ENCODE measurements at places on chromosomes 7 and 10.
A peak's percentile ranks its signal among the peaks of the same experiment; 100 is the strongest.

DNA sequence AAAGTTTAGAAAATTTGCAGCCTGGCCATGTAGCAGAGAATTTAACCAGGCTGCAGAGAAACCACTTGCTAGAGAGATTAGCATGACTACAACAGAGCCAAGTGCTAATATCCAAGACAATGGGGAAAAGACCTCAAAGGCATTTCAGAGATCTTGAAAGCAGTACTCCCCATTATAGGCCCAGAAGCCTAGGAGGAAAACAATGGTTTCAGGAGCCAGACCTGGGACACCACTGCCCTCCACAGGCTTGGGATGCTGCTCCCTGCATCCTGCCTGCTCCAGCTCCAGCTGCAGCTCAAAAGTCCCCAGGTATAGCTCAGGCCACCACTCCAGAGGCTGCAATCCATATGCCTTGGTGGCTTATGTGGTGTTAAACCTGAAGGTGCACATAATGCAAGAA lies 101.5 kb upstream of the TMEM72 start:
- DNase-seq: no peak

DNA sequence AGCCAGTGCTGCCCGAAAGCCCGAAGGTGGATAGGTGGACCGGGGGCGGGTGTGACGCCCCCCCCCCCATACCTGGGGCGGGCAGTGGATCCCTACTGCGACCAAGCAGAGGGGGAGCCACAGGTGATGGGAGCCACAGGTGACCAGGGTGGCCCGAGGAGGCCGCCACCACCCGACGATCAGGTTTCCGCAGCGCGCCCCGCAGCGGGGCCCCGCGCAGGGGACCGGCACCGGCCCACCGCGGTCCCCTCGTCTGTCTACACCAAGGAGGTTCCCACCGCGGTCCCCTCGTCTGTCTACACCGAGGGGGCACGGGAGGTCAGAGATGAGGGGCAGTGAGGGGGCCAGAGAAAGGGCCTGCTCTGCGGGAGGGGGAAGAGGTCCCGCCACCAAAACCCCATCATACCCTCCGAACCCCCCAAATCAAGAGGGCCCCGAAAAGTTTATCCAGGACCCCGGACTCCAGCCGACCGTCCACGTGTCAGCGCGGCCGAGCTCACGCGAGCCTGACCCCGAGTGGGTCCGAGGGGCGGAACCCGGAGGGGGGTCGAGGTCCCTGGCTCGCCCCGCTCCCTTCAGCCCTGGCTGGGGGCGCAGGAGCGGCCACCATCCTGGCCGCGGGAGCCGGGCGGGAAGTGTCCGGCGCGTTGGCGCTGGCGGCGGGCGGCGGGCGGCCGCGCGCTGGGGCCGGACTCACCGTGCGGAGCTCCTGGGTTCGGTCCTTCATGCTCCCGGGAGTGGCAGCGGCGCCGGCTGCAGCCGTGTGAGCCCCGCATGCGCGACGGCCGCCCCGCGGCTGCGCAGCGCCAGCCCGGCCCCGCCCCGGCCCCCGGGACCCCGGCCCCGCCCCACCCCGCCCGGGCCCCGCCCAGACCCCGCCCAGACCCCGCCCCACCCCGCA lies at the start of gene STX1A:
Gene STX1A, minus strand, starts transcription at position 765 of the 901 bp plus-strand sequence. Its CDS starts 38 bp downstream, at position 727.
- DNase-seq: peak; percentile 96

DNA sequence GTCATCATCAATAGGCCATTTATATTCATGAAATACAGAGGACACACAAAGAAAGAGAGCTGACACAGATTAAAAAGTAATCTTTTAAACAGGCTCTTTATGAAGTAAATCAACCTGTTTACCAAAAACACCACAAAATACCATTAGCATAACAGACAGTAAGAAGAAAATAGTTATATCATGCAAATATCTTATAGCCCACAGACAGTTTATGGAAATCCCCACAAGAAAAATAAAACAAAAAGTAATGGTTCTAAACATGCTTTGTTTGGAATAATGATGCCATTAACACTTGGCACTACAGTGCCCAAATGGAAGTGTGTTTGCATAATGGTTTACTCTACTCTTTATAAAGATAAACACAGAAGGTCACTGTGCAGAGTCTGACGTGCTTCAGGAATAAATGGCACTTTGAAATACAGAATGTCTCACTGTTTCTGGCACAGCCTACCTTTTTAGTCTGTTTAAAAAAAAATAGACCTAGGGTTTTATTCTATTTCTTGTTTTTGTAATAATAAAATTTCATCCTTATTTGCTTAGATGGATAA lies 30.1 kb downstream of the SEMA3D start:
- DNase-seq: no peak

DNA sequence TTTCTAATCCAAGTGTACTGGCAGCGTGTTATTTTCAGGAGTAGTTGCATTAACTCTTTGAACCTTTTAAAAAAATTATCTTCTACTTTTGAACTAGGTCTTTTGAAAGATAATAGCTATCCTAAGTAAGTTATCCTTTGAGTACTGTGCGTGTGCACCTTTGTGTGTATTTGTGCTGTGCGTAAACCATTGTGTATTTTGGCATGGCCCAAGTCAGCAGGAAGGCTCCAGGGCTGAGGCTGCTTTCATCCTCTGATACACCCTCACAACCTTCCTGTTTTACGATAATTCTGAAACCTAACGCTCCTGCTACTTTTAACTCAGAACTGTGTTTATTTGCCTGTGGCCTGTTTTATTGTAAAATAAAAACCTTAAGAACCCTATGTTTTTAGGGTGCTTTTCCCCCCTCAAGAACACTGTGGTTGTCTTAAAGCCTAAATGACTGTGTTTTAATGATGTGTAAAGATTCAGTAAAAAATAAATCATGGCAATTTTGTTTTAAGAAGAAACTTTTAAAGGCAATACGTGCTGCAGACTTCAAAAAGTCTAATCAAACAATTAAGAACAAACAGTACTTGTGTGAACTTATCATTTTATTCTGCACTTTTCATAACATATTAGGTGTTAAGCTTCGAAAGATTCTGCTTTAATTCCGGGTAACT lies 57.5 kb downstream of the HDAC9 start:
- no peak for DNase-seq

GRCh38 chr7:83347945-83348444 lies 185.3 kb upstream of the PCLO start:
- no peak for DNase-seq

DNA sequence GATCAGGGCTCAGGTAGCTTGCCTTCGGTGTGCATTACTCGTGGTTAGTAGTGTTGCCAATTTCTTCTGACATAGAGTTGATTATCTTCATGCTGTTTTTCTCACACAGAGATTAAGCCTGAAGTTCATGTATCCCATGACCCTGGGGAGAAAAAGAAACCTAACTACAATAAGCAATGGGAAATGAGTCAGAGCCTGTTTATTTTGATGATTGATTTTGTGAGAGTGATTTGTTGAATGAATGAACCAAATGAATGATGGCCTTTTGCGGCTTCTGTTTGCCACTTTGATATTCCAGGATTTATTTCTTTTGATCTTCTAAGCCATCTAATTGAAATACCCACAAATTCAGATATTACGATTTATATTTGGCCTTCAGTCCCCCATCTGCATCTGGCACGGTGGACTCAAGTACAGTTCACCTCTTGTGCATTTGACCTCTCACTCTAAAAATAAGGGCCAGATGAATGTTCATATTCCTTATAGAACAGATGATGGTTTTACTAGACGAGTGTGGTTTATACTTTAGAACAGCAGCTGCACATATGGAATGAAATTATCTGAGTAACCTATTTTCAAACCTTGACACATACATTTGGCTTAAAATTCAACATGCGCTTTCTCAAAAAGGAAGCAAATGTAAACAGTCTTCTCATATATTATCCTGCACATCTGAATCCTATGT lies 110.7 kb downstream of the PLCE1 start:
- DNase-seq: no peak

DNA sequence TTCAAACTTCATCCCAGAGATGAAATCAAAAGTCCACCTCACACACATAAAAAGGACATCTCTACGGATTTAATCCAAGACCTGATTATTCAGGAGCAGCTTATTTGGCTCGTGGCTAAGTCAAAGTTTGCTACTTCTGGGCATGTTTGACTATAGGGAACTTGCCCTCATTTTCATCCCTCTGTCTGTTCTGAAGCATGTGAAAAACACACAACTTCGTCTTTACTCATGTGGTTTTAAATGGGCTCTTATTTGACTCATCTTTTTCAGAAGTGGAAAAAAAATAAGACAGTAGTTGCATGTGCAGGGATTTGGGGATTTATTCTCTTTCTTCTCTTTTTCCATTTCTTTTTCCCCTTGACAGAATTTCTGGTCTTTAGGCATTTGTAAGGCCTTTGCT lies 295.9 kb downstream of the TFEC start:
- no peak for DNase-seq

GRCh38 chr10:76911184-76911583 lies 726.4 kb downstream of the KCNMA1 start:
- DNase-seq: no peak

- no peak for DNase-seq
Observed at GRCh38 chr10:62231371-62231770, 37.3 kb downstream of the RTKN2 start.

DNA sequence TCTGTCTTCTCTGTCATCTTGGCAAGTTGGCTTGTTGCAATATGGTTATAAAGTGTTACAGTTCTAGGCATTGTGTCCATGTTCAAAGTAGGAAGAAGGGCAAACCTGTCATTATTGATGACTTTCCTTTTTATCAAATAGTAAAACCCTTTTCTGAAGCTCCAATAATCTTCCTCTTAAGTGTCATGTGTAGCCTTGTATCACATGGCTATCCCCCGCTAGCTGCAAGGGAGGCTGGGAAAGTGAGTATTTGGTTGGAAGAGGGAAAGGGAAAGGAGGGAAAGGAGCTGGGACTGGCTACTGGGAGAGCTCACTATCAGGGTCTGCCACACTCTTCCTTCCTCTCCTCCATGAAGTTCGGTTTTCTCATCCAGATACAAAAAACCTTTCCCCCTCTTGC lies 45.2 kb upstream of the FAM180A start:
- DNase-seq: no peak

- DNase-seq: no peak
Observed at GRCh38 chr10:120557311-120557710, 100.3 kb downstream of the PLPP4 start.

DNA sequence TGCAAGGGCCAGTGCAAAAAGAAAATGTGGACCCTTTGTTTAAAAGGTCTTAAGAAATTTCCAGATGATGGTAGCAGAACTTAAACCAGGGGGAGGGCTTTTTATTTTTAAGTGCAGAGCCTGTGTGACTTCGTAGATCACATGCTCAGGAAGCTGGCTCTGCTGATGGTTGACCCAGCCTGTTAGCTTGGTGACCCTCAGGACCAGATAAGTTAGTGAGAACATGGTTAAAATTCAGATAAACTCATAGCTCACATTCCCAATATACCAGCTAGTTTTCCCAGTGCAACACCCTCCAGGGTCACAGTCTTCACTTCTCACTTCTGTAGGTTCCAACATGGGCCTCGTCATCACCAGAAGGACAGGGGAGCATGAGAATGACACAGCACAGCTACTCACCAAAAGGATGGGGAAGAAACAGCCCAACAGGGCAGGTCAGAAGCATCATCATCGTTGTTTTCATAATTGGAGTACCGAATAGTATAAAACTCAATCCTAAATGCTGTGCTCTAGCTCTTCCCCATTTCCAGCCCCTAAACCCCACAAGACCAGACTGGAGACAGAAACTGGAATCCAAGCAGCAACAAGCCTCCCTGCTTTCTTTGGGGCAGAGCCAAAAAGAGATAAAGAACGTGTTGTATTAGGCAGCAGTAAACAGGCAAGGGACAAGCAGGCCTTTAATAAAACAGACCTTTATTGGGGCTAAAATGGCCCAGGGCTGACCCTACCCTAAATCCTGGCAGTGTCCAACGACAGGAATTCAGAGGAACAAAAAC lies 102.2 kb upstream of the ANKRD1 start:
- DNase-seq: no peak

DNA sequence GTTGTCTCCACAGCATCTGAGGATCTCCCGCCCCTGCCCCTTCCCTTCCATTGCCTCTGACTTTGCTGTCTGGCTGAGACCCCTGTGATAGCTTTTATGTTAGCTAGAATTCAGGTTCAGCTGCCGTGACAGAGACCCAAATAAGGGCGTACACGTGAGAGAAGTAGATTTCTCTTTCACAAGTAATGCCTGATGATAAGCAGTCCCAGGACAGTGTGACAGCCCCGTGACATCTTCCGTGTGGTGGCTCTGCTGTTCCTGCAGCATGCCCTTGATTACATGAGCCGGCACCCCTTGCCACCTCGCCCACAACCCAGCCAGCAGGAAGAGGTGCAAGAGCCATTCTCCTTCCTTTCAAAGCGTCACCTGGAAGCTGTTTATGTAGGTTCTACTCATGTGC lies 130.9 kb upstream of the PODXL start:
- no peak for DNase-seq

GRCh38 chr7:30970594-30971094 lies 6.9 kb downstream of the GHRHR start:
- DNase-seq: no peak

DNA sequence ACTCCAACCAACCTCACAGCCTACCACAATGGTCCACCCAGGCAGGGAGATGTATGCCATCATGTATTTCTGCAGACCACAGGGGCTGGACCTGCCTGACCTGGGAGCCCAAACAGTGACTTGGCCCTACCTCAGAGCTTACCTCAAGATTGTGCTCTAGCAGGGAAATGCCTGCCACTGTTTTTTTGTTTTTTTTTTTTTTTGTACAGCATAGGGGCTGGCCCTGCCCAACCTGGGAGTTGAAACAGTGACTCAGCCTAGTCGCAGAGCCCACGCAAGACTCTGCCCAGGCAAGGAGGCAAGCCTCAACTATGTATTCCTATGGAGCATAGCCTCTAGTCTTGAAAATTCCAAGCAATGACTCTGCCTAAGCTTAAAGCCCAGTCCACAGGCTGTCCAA lies 39.3 kb upstream of the CDK6 start:
- no peak for DNase-seq

DNA sequence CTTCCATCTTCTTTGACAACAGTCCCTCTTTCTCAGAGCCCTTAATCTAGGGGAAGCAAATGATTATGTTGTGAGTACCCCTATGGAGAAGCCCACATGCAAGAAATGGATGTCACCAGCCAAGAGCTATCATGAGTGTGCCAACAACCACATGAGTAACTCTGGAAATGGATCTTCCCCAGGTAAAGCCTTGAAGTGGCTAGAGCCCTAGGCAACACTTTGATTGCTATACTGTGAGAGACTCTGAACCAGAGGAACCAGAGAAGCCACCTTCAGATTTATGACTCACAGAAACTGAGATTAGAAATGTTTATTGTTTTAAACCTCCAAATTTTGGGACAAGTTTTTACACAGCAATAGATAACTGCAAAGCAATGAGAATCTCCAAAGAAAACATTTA lies 60.9 kb upstream of the COL1A2 start:
- DNase-seq: no peak

All from GM19239 (cell line).